ENCODE measurements at places on chromosomes 1 and 21. TPM values are rescaled to one million over a fixed set of nuclear protein-coding genes. Genes with fewer than 3 reads are reported as not detected.

The PTGFR gene
- not detected for total RNA-seq

The NUAK2 gene
- 1.6 TPM for total RNA-seq

The KCNA10 gene
- total RNA-seq = not detected

- no peak for DNase-seq
Observed at GRCh38 chr21:43985690-43986251, 26.3 kb upstream of the TRAPPC10 start.

DNA sequence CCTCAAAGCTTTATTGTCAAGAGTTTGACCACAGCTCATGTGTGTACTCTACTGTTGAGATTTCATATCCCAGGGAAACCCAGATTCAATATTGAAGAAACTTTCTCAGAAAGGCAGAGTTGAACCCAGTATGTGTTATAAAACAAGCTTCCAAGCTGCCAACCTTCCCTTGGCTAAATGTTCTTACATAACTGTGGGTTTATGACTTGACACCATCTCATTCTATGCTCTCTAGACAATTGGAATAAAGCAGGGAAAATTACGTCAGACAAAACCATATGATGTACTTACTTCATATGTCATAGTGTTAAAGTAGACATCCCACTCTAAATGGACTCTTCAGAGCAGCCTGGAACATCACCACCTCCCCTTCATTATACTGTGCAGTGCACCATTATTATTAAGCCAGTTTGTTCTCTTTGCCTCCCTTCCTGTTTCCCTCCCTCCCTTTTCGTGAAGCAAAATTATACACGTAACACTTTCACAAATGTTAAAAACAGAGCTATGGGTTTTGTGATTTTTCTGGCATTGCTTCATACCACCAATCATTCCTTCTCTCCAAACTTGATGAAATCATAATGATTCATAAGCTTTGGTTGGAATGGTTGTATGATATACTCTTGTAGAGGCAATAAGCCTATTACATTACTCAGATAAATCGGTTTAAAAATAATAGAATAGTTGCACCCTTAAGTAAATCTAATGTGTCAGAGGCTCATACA lies 507.2 kb downstream of the LTN1 start:
- no peak for DNase-seq

- DNase-seq = no peak
Observed at GRCh38 chr1:231058416-231059109, 18.5 kb upstream of the FAM89A start.

DNA sequence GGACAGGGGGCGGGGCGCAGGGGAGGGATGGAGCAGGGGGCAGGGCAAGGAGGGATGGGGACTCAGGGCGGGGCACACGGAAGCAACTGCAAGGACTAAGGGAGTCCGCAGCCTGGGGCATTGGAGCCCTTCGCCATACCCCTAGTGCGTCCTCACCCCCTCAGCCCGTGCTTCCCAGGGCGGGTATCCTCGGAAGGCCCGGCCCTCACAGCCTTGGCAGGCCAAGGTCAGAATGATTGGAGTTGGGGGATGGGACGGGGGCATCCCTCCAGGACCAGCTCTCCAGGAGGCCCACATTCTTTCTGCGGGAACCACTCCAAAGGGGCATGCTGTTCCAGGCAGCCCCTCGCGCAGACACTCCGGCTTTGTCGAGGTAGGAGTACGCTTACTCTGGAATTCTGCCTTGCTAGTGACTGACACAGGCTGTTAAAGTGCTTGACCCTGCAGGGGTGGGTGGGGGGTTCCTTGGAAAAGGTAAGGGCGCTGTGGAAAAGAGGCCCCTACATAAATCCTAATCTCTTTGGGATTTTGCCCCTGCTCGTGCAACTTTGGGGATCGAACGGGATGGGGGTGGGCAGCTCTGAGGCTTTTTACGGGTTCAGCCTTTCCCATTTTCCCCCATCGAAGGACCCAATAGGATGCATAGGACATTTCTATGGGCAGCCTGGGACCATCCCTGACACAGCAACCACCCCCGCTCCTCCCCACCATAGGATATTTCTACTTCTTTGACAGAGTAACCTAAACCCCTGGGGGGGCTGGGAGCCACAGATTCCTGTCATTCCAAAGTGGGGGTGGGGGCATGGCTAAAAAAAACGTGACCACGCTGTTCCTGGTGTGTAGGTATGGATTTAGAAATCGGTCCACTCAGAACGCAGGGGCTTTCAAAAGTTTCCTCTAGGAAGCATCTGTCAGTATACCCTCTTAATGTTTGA lies 738 bp upstream of the TRIM11 start:
- no peak for DNase-seq
